DMS 273 treated with DMSO at 0.1 percent for 48 hours (cell line): ENCODE measurements at places on chromosomes 3 and 15.

- no peak for DNase-seq
These were observed 19.1 kb downstream of the ZNF710 start for GRCh38 chr15:90020021-90020735.

DNA sequence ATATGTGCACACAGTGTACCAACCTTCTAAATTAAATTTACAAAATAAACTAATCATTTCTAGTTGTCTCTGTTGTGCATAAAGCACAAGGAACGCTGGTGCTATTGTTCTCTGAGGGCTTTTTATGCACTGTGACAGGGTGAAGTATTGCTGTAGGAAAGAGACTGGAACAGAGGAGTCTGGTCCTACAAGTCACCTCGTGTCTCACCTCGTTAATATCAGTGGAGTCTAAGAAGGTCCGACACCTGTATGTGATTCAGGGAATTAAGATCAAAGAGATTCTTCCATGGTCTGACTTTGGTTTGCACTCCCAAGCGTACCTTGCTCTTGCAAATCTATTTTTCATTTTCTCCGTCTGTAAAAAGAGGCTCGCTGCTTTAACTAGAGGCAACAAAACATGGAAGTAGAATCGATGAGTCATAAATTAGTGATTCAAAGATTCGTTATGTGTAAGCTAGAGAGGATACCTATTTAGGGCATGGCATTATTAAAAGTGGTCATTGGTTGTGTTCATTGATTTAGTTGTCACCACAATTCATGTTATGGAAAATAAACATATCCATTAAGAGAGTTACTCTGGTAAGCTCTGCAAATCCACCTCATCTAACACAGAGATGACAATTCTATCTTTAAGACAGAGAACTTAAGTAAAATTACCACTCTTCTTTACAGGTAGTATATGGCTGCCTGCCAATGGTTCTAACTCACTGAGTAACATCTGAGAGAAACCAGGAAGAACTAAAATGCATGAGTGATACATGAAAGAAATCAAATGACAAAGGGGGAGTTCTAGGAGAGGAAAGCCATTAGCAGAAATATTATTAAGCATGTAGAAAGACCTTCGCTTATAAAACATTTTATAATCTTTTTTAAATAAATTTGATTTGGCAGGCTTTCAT is 219.4 kb upstream of the GBE1 start:
- no peak for DNase-seq

DNA sequence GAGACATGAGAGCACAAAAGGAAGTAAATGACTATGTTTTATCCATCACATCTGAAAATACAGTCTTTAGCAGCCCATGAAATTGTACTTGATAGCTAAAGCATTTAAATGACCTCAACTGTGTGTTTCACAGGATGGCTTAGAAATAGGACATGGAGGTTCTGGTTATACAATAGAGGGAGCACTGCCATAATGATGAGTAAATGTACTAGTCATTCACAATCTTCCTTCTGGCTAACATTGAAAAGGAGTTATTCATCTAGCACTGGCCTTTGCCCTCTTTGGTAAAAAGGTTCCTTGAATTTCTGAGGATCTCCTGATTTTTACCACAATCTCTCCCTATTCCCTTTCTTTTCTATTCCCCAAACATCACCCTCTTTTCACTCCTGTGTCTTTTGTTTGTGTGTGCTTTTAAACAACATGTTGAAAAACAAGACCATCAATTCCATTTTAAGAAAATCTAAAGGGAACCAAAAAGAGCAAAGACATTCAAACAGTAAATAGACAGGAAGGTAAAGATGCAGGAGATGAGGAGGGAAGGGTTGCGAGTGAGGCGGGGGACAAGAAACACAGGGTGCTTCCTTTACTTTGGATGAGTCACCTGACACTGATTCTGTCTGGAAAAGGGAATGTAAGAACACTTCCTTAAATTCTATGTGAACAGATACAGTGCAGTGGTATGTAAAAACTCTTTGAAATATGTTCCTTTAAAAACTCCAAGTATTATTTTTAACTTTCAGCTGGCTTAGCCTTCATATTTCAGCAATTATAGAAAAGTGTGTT is 619.0 kb downstream of the MECOM start:
- DNase-seq, result no peak

GRCh38 chr3:50324351-50325112 is 2.0 kb upstream of the HYAL2 start:
- no peak for DNase-seq

DNA sequence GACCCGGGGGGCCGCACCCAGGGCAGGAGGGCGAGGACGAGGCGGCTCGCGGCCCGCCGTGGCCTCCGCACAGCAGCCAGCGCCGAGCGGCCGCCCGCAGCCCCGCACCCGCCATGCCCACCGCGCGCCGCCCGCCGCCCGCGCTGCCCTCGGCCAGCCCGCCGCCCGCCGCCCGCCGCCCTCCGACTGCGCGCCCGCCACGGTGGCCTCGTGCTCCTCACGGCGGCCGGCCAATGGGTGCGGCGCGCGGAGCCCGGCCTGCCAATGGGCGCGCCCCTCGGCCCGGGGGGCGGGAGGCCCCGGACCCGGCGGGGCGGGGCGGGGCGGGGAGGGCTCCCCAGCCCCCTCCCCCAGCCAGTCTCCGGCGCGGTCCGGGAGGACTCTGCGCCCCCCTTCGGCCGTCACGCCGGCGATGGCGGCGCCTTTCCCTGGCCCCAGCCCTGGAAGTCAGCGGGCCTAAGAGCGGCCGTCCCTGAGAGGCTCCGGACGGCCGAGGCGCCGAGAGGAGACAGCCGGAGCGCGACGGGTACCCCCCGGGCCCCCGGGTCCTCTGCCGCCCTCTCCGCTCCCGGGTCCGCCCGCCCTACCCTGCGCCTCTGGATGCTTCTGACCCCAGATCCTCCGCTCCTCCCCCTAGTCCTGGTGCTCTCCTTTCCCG is at the start of gene NT5DC2:
Gene NT5DC2, minus strand, starts transcription at position 235 of the 658 bp plus-strand sequence. Its CDS starts 120 bp downstream, at position 115.
- no peak for DNase-seq

- no peak for DNase-seq
These were observed 166.6 kb upstream of the PDZRN3 start for GRCh38 chr3:73791356-73791755.

GRCh38 chr15:41417418-41418195 is 712 bp downstream of the RTF1 start:
- no peak for DNase-seq

DNA sequence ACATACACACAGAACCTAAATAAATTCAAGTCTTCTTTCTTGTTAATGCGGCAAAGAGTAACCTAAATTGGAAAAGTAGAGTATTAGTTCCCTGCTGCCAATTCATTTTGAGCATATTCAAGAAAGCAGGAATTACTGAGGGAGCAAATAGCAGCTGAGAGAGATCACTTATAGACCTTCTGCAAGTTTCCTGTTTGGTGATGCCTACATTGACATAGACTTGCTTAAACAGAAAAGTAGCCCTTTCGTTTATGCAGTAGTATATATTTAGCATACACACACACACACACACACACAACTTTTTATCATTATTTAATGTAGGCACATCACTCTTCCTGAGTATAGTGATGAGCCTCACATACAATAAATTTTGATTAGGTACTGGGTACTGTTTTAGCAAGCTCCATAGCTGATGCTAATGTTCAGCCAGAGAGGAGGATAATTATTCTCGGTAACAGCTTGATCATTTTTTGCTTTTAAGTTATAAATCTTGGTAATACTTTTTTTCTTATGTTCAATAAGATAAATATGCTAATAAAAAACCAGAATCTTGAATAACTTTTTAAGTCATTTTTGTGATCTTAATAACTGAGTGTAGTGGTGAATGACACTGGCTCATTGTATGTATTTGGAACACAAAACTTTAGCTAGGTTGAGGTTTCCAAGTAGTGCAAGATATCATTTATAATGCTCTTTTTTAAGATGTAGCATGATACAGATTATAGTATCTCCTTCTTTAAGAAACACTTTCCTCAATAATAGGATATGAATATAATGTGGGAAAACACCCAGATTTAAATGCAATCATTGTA is 174.7 kb downstream of the MBNL1 start:
- DNase-seq, result no peak

DNA sequence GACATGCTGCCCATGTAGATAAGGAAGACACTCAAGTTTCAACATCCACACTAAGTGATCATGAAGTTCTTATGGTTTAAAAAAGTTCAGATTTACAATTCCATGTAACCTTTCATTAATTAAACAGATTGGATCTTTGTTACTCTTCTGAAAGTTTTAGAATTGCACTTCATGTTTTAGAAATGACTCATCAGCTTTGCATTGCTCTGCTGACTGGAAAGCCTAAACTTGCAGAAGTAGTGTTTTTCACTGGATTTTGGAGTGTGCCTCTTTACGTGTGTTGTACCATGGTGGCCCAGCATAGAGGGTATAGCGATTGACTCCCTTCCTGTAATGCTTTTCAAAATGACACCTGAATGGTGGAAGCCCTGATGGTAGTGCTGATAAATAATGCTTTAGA is 157.9 kb downstream of the BBX start:
- no peak for DNase-seq

GRCh38 chr15:73228128-73228646 is 140.6 kb downstream of the HCN4 start:
- DNase-seq, result no peak

- DNase-seq, result no peak
These were observed 177.8 kb upstream of the CDIN1 start for GRCh38 chr15:36401586-36401966.

DNA sequence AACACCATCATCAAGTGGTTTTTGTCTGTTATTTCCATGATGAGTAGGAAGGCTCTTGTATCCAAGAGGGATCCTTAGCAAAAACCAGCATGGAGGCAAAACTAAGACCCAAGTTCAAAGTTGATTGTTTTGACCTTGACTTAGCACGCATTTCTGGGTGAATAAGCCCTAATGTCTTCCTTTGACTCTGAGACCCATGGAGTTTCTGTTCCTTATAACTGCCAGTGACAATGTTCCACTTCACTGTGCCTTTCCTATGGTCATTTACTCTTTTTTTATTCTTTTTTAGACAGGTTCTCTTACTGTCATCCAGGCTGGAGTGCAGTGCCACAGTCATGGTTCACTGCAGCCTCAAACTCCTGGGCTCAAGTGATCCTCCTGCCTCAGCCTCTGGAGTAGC is 118.2 kb upstream of the MRPL3 start:
- DNase-seq, result no peak

- DNase-seq, result no peak
These were observed 99.8 kb upstream of the ROPN1 start for GRCh38 chr3:124091716-124092115.

GRCh38 chr15:36160351-36160750 is 419.1 kb upstream of the CDIN1 start:
- DNase-seq, result no peak
